ENCODE measurements at places on chromosomes 13 and 19.

GRCh38 chr13:109610517-109610916 is 175.9 kb downstream of the IRS2 start:
- DNase-seq, result no peak

- no peak for DNase-seq
These were observed 342.7 kb upstream of the SGCG start for GRCh38 chr13:22837980-22838647.

DNA sequence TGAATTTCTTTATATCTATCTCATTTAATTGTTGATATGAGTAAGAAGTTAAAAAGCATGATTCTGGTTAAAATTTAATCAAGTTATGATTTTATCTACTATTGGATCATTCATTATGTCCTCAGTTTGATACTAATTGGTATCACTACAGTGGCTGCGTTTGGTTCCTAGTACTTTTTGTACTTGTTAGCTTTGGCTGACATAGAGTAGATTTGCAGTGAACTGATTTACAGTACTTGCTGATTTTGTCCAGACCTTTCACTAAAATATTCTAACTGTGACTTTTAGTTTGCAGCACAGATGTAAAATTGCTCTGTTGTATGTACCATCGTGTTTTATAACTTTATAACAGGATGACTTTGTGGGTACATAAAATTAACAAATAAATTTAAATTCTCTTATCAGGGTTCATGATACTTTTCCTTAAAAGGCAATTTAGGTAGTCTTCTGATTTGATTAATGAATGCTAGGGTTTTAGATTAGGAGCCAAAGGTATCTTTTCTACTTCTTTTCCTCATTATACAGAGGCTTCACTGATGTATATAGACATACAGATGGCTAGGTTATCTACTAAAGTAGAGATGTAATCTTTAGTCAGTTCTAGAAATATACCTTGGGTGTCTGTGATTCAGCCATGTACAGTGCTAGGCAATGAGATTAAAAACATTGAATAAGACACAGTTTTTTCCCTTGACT is 8.7 kb downstream of the UCHL3 start:
- DNase-seq, result no peak

- DNase-seq, result no peak
These were observed 18.8 kb downstream of the C1QTNF9 start for GRCh38 chr13:24328145-24328544.

GRCh38 chr19:19388568-19389555 is 16.6 kb upstream of the GATAD2A start:
- DNase-seq, result no peak

DNA sequence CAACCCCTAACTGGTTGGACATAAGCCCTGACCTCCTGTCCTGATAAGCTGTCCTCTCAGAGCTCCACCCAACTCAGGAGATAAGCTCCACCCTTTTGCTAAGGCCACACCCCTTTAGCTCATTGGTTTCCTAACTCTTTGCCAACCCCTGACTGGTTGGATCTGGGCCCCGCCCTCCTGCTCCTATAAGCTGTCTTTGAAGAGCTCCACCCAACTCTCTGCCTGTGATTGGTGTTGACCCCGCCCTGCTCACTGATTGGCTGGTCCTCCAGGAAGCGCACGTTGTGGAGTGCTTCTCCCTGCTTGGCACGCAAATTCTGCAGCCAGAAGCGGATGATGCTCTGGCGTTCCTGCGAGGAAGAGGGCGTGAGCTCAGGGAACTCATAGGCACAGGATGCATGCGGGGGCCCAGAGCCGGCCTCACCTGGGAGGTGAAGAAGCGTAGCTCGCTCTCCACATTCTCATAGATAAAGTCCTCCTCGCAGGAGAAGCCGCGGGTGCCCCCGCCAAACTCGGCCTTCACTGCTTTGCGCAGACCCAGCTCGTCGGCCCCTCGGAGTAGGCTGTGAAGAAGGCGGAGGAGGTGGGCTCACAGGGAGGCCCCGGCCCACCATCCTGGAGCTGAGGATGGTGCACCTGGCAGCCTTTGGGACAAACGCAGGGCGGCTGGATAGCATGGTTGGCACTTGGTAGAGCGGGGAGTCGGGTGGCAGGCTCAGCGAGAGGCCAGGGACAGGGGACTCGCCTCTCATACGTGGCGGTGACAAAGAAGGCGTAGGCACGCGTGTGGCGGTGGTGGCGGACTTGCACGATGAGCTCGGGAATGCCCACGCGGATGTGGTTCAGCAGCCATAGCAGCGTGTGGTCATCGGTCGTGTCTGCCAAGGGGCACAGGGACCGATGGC is 1.7 kb downstream of the ANO8 start:
- peak; percentile 4 for DNase-seq

DNA sequence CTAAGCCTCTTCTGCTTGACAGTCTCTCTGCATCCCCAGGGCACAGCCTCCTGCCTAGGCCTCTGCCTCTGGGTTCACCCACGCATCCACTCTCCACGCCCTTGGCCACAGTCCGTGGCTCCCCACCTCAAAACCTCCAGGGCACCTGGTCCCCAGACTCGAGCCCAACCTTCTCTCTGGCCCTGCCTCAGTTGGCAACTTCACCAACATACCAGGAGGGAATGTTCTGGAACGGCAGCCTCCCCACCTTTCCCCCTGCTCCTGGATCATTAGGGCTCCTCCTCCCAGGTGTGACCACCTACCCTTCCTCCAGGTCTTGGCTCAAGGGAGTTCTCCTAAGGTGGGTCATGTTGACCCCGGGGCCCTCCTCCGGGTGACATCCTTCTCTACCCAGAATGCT is 69.1 kb downstream of the SOX1 start:
- no peak for DNase-seq

- DNase-seq, result no peak
These were observed 11.4 kb upstream of the SCEL start for GRCh38 chr13:77523834-77524728.

GRCh38 chr13:87614276-87614675 is 56.9 kb upstream of the SLITRK5 start:
- no peak for DNase-seq

DNA sequence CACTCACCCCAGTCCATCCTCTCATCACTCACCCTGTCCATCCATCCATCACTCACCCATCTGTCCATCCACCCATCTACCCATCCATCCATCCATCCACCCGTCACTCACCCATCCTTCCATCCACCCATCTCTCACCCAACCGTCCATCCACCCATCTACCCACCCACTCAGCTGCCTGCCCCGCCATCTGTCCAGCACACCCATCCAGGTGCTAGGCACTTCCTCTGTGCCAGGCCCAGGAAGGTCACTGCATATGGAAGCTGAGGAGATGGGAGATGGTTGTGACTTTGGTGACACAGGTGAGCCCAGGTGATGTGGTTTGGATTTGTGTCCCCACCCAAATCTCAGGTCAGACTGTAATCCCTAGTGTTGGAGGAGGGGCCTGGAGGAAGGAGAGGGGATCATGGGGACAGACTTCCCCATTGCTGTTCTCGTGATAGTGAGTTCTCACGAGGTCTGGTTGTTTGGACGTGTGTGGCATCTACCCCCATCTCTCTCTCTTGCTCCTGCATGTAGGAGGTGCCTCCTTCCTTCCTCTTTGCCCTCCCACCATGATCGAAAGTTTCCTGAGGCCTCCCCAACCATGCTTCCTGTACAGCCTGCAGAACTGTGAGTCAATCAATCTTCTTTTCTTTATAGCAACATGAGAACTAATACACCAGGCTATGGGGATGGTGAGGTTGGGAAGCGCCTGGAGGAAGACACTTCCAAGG is 15.9 kb upstream of the C13orf46 start:
- DNase-seq, result no peak

- no peak for DNase-seq
These were observed 195.7 kb upstream of the IPO5 start for GRCh38 chr13:97757807-97758206.

DNA sequence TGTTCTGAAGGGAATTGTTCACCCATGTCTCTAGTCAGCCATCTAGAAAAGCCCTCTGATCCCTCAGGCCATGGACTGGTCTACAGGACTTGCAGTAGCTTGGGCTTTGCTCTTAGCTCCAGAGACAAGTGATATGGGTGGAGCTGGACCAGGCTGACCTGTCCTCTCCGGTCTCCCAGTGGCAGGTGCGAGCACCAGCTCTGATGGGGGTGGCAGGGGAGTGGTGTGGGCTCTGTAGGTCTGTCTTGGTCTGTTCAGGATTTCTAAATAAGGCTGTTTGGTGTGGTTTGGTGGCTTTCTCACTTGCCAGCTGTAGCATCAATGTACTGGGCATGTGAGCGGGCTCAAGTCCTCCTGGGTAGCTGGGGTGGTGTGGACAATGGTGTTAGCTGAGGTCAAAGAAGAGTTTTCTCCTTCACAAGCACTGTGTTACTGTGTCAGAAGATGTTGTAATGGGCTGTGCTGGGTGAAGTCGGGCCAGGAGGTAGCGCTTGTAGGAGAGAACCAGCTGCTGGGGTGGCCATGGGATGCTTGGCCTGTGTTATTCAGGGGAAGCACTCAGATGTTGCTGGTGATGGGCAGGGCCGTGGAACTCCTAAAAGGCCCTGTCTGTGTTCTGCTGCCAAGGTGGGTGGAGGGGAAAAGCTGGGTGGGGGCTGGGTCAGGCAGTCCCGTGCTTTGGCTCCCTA is 16.9 kb downstream of the GPC6 start:
- no peak for DNase-seq

GRCh38 chr19:43806848-43807247 is 4.6 kb upstream of the LYPD5 start:
- DNase-seq, result no peak

DNA sequence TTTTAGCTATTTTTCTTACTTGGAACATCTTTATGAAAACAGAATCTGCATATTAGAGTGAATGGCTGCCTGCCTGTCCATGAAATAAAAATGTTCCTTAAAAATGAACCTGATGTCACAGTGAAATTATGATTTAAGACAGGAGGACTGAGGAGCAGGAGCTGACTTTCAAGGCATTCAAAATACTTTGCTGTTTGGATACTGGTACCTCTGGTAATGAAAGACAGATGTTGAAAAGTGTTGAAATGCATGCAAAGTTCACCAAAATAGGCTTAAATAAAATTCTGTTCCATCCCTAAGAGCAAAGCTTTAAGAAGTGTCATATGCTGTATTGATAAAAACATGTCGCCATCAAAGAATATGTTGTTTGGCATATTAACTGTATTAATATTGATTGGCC is 1.7 kb downstream of the ARHGEF7 start:
- no peak for DNase-seq

DNA sequence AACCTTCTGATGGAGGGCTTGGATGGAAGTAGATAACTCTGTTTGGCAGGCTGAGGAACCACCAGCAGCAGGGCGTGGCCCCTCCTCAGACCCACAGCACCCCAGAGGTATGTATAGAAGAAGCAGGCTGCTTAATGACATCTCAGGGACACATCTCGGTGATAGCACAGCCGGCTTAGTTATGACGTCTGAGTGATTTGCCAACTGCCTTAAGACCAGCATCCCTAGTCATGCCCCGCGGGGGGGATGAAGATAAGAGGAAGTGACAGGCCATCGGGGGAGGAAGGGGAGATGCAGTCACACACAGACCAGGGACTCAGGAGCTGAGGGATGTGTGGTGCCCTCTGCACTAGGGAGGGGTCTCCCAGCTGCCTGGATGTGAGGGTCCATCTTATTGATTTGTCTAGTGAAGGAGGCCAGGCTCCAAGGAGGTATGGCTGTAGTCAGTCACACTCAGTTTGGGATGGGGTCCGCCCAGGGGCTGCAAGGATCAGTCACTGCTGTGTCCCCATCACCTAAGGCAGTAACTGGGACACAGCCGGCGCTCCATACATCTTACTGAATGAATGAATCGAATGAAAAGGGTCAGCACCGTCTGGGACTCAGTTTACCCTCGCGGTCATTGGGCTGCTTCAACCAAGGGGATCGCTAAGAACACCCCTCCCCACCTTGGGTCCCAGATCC is 19.2 kb upstream of the ERCC1 start:
- no peak for DNase-seq

GRCh38 chr19:55580628-55581144 is at the start of gene ZNF579:
Gene ZNF579, minus strand, starts transcription at chr19:55580848. Its CDS starts 1,209 bp downstream, at chr19:55579639.
- peak; percentile 74 for DNase-seq

DNA sequence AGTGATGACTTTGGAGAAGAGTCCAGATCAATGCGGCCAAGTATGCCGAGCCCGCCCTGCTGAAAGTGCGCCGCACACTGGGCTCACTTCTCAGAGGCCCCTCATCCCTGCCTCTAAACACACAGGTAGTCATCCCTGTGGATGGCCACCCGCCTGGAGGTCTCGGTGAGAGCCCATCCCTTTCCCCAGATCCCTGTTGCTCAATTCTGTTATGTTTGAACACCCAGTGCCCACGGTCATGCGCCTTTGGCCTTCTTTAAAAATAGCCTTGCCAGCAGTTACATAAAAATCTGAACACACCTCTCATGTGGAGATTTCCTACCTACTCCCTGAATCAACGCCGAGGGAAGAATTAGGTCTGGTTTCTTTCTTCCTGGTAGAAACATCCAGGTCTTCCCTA is 11.9 kb downstream of the ELAVL1 start:
- DNase-seq, result no peak

- no peak for DNase-seq
These were observed 26.9 kb downstream of the GGACT start for GRCh38 chr13:100561599-100562204.

DNA sequence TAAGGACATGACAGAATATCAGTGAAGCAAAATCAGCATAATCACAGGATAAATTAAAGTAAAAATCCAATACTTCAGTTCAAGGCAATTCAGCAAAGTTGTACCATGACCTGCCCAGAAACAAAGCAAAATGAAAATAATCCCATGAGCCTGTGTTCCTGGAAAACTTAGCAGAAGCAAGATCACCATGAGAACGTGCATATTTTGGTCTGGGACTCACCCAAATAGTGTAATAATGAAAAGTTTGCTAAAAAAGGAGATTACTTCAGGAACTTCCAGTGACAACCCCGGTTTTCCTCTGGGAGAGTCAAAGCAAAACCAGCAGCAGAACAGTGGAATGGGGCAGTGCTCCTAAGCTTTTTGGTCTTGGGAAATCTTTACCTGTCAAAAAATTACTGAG is 14.9 kb upstream of the RPL21 start:
- no peak for DNase-seq

- DNase-seq, result no peak
These were observed 47.7 kb downstream of the FNDC3A start for GRCh38 chr13:49023431-49023830.

GRCh38 chr19:48530066-48530720 is 18.6 kb upstream of the LMTK3 start:
- DNase-seq, result no peak

- no peak for DNase-seq
These were observed 9.5 kb downstream of the VSTM2B start for GRCh38 chr19:29535214-29535831.

DNA sequence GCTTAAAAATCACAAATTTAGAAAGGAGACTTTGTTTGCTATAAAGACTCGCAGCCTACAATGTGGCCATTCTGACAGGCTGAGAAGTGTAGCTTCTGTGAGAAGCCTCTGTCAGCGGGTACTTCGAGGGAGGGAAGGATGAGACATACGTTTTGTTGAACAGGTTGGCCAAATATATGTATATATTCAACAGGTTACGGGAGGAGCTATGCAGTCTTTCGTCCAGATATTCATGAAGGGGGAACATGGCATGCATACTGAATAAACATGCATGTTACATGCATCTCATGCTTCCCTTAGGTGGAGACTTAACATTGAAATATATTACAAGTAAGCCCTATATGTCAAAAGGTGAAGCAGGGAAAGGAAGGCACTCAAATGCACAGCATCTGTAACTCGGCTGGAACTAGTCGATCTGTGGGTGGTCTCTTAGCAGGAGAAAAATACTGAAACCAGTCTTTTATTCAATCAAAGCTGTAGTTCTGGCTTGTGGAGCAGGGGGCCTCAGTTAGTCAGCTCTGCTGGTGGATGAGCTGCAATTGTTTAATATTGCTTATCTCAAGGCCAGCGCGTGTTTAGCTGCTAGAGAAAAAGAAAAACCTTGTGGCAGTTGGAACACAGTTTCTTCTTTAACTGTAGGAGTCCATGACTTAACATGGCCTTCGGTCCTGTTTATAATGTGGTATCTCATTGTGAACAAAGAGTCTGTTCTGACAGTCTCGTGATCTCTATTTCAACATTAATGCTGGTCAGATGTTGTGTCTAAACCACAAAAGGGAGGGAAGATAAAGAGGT is 94.3 kb downstream of the FAM216B start:
- no peak for DNase-seq
